ENCODE measurements at places on chromosomes 2 and 18.

GRCh38 chr2:31101701-31102100 is 36.5 kb downstream of the GALNT14 start:
- no peak for DNase-seq

- no peak for DNase-seq
These were observed 122.1 kb upstream of the RMDN2 start for GRCh38 chr2:37802899-37803379.

DNA sequence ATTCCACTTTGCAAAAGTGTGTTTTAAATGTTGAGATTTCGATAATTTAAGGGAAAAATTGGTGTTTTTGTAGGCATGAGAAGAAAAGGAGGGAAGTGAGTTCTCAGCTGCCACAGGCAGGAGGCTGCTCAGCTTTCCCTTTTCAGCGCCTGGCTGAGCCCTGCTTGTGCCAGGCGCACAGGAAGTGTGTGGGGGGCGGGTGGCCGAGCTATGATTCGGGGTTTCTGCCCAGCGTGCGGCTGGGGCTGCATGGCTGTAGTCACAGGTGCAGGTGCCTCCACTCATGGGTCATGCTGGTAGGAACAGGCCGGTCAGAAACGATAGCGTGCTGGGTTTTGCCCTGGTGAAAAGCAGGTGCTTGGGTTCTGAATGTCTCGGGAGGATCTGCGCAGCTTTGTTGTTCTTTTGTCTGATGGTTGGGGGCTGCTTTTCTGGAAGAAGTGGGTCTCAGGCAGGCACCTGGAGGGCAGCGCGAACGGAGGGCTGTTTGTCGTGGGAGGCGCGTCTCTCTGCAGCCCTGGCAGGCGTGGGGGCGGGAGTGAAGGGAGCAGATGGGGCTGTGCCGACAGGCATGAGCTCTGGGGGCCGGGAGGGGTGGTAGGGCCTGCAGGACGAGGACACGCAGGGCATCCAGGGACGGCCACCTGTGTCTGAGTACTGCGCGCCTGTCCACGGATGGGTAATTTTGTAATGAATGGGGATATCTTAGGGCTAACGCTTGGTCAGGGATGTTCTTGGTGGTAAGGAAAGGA is 2.1 kb downstream of the KCNG2 start:
- no peak for DNase-seq

DNA sequence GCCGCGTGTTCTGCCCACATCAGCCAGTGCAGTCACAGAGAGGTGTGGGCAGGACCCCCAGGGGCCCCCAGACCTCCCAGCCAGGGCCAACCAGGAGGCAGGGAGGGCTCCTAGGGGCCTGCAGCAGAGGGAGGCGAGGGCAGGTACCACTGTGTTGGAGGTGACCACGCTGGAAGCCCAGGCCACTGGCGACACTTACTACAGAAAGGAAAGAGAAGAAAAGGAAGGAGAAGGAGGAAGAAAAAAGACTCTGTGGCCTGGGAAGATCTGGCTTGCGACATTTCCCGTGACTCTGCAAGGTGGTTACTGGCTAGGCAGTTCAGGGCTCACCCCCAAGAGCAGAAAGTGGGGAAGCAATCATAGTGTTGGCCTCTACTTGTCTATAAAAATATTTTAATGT is 98.1 kb upstream of the BCL2L11 start:
- no peak for DNase-seq

GRCh38 chr2:237451643-237452469 is 35.2 kb upstream of the MLPH start:
- DNase-seq = no peak

Measured in stimulated activated CD4-positive, alpha-beta T cell treated with anti-CD3 and anti-CD28 coated beads, Interleukin-15, amount 100 ng/mL, for 24 hours (primary cell).